ENCODE measurements at places on chromosomes 4 and X. TPM values are rescaled to one million over a fixed set of nuclear protein-coding genes. Genes with fewer than 3 reads are reported as not detected.

GLRA3 gene
- total RNA-seq: not detected

PDE6B gene
- not detected for total RNA-seq

FRAS1 gene
- total RNA-seq: 6.4 TPM

IL2 gene
- total RNA-seq: not detected

DIPK2B gene
- total RNA-seq: not detected

PNMA6A gene
- total RNA-seq: 0.68 TPM

FDCSP gene
- total RNA-seq: not detected

ARMCX4 gene
- 3.9 TPM for total RNA-seq

FATE1 gene
- total RNA-seq: not detected

TEX11 gene
- total RNA-seq: not detected

TEX13C gene
- total RNA-seq: not detected

NXF2B gene
- total RNA-seq: not detected

SH3RF1 gene
- total RNA-seq: 19.5 TPM

SPACA5 gene
- total RNA-seq: not detected

GPM6B gene
- total RNA-seq: 0.38 TPM

DMP1 gene
- not detected for total RNA-seq

TCP11X2 gene
- total RNA-seq: not detected

MAMLD1 gene
- total RNA-seq: 0.45 TPM

CDX4 gene
- not detected for total RNA-seq

MND1 gene
- total RNA-seq: 0.35 TPM

HSD17B13 gene
- total RNA-seq: 0.12 TPM

SULT1B1 gene
- total RNA-seq: 13.7 TPM

MAP7D2 gene
- total RNA-seq: not detected

SEPTIN11 gene
- total RNA-seq: 207 TPM

DSPP gene
- not detected for total RNA-seq

CNKSR2 gene
- total RNA-seq: 5.3 TPM

KIF4A gene
- 5.2 TPM for total RNA-seq

DUX4 gene
- not detected for total RNA-seq

SPANXN4 gene
- not detected for total RNA-seq

HPGD gene
- not detected for total RNA-seq

HSFX2 gene
- 0.30 TPM for total RNA-seq

GPR78 gene
- total RNA-seq: 1.4 TPM

ZCCHC18 gene
- 0.12 TPM for total RNA-seq

VSIG4 gene
- not detected for total RNA-seq

HS6ST2 gene
- total RNA-seq: 0.08 TPM

PLXNA3 gene
- total RNA-seq: 17.3 TPM

USP26 gene
- not detected for total RNA-seq

PPP4R3C gene
- total RNA-seq: not detected

NPNT gene
- 1.1 TPM for total RNA-seq

PNMA3 gene
- 0.70 TPM for total RNA-seq

CLTRN gene
- not detected for total RNA-seq

UGT8 gene
- not detected for total RNA-seq

L1CAM gene
- 0.23 TPM for total RNA-seq

PKD2 gene
- total RNA-seq: 120 TPM

MGAT4D gene
- not detected for total RNA-seq

CXCL3 gene
- 0.68 TPM for total RNA-seq

CENPVL2 gene
- not detected for total RNA-seq

SLC6A8 gene
- total RNA-seq: 10.8 TPM

RIBC1 gene
- 0.68 TPM for total RNA-seq

AKAP4 gene
- not detected for total RNA-seq

COX18 gene
- total RNA-seq: 4.1 TPM

TCEAL5 gene
- total RNA-seq: not detected

IL15 gene
- 6.9 TPM for total RNA-seq

APEX2 gene
- 2.7 TPM for total RNA-seq

Measured in smooth muscle cell of the coronary artery (primary cell).